ENCODE measurements at places on chromosomes 4 and X.

- no peak for DNase-seq
Observed at GRCh38 chrX:36504625-36505024, 503.5 kb upstream of the FAM47C start.

DNA sequence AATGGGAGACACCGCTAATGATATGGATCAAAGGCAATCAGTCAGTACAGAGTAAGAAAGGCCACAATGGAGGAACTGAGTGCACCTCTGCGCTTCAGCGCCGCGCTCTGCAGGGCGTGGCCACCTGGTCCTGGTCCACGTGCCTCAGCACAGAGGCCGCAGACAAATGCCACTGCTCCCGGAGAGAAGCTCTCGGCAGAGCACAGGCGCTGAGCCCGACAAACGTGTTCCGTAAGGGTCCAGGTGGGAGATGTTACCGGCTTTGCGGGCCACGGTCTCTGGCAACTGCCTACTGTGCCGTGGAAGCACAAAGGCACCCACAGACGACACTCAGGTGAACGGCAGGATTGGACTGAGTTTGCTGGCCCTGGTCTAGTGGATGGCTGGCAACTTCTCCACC lies 68.9 kb downstream of the ACOX3 start:
- no peak for DNase-seq

GRCh38 chrX:17616936-17617335 lies 120.4 kb upstream of the SCML1 start:
- no peak for DNase-seq

- DNase-seq, result no peak
Observed at GRCh38 chrX:46630141-46630540, 56.6 kb downstream of the CHST7 start.

DNA sequence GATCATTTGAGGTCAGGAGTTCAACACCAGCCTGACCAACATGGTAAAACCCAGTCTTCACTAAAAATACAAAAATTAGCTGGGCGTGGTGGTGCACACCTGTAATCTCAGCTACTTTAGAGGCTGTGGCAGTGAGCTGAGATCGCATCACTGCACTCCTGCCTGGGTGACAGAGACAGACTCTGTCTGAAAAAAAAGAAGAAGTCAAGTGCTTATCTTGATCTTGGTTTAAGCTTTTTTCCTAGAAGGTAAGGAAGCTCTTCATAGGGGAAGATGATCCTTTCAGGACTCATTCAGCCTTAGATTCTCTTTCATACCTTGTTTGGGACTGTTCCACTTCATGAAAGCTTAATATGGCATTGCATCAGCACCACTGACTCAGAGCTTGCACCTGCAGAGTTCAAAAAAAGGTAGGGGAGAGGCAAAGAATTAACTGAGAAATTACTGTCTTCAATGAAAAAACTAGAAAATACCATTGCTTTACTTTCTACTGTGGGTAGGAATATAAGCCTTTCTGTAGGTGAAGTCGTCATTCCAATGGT lies 70.8 kb upstream of the EPGN start:
- DNase-seq, result no peak

DNA sequence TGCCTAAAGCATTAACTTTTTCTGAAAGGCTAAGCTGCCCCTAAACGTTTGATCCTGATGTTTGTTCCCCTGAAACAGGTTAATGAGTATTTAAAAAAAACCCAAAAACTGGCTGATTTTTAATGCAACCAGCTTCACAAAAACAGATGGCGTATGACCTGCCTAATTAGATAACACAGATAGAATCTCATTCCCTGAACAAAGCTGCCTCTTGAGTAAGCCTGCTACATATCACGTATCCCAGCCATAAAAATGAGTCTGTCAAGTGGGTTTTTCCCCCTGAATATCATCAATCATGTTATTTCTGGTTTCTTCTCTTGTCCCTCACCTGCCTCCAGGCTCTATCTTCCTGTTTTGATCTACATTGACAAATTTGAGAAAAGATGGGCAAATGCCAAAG lies 154.2 kb upstream of the FAM9B start:
- no peak for DNase-seq

- DNase-seq, result no peak
Observed at GRCh38 chr4:30920043-30920442, 199.9 kb downstream of the PCDH7 start.

GRCh38 chrX:52422884-52423283 lies 54.1 kb downstream of the XAGE2 start:
- DNase-seq, result no peak

- no peak for DNase-seq
Observed at GRCh38 chr4:182593864-182594263, 323.3 kb downstream of the DCTD start.

DNA sequence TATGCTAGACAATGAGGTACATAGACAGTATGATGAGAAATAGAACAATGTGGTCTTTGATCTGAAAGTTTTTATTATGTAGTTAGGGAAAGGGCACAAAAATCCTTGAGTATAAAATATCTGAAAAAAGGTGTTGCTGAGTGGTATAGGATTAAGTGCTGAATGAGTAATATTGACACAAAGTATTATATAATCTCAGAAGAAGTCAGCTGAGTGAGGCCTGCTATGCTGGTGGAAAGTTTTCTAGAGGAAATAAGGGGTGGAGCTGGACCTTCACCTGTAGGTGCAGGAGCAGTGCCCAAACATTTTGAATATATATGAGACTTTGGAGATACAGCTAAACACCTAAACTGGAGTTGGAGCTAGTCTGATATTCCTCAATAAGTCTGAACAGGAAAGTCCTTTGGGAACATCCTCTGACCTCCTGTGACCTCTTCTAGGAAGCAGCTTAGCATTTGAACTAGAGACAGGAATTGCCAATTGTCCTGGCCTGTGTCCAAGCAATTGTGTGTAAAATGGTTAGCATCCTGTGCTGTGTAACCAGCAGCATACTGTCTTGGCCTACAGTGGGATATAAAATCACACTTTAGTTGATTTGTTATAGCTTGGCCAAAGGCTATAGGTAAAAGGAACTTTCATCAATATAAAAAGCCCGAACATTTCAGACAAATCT lies 285.3 kb downstream of the ANKRD50 start:
- DNase-seq, result no peak

GRCh38 chr4:73608689-73609594 lies 11.3 kb downstream of the RASSF6 start:
- no peak for DNase-seq

DNA sequence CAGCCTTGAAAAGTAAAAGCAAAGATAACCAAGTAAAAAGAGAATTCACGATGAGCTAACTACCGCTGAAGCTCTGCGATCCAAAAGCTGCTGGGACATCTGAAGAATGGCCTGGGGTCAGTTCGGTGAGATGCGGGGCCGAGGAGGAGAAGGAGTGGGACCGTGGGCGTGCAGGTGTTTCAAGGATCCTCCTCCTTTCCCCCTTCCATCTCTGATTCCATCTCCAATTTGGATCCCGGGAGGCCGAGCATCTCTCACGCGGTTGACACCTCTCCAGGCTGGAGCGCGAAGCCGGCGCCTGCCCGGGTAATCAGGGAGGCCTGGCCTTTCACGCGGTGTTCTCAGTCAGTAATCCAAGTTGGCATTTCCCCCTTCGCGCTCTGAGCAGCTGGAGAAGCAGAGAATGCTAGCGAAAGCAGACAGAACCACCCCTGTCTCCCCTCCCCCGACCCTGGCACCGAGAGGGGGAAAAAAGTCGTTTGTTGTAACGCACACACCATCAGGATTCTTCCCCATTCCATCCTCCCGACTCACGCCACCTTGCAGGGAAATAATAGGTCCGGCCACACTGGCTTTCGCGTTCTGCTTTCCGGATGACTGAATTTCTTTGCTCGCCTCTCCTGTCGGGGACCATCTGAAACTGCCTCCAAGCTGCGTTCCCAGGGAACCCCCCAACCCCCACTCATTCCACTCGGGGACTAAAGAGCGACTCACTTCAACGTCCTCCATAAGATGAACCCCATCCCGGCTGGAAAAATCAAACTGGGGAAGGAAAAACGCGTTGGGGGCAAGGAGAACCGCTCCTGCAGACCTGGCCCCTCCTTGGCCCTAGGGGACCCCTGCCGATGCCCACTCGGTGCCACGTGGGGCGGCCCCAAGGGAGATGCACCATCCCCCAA lies 6.5 kb downstream of the NEUROG2 start:
- no peak for DNase-seq

GRCh38 chrX:103817502-103817901 lies 14.6 kb downstream of the RAB9B start:
- DNase-seq, result peak; percentile 20

- DNase-seq, result no peak
Observed at GRCh38 chrX:120697053-120697452, 67.2 kb upstream of the C1GALT1C1 start.

DNA sequence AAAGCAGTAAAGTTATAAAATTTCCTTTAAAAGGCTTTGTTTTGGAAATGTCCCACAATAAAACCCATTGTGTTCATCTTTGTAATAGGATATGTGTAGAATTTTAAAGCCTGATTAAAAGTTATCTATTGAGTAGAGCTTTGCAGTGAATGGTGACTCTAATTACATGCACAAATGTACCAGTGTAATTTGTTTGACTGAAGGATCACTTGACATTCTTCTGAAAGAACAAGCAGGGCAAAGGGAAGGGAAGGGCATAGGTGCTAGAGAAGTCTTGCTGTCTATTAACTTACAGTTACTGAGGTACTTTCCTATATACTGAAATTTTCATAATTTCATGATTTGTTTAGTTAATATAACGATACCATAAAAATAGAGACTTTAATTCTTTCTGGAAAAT lies 70.8 kb downstream of the STIM2 start:
- DNase-seq, result no peak

DNA sequence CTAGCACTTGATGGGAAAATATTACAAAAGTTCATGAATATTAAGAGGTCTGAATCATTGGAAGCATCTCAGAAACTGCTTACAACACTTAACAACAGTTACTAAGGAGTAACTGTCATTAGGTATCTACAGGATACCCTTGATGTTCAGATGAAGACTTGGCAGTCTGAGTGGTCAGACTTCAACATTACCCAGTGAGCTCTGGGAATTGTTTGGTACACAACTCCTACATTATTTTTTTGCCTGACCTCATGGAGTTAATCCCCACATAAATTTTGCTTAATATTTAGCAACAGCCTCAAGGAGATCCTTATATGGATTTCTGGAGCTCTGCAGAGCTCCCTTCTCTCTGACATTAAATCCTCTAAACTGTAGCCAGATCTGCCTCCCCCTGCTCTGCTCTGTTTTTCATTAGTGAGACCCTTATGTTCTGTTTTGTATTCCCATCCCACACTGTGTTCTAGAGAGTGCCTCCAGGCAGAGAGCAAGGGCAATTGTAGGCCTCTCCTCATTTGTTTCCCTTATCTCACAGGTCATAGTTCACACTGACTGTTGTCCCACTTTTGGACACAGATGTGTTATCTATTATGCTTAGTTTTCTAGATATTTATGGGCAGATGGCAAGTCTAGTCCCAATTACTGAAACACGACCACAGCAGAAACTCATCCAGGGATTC lies 368.8 kb downstream of the GASK1B start:
- DNase-seq, result no peak

DNA sequence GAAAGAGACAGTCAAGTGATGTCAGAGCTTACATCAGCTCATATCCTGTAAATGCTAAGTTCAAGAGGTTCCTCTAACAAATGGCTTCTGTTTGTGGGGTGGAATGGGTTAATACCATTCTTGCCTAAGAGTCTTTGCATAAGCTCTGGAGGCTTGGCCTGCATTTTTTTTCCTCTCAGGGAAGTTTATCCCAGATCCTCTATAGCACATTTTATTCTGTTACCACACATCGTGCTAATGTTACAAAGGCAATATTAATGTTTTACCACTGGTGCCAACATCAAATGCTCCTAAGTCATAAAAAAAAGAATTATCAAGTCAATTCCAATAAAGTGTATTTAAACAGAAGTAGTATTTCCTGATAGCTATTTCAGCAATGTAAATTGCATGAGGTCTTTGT lies 2.9 kb upstream of the ADH6 start:
- peak; percentile 61 for DNase-seq

DNA sequence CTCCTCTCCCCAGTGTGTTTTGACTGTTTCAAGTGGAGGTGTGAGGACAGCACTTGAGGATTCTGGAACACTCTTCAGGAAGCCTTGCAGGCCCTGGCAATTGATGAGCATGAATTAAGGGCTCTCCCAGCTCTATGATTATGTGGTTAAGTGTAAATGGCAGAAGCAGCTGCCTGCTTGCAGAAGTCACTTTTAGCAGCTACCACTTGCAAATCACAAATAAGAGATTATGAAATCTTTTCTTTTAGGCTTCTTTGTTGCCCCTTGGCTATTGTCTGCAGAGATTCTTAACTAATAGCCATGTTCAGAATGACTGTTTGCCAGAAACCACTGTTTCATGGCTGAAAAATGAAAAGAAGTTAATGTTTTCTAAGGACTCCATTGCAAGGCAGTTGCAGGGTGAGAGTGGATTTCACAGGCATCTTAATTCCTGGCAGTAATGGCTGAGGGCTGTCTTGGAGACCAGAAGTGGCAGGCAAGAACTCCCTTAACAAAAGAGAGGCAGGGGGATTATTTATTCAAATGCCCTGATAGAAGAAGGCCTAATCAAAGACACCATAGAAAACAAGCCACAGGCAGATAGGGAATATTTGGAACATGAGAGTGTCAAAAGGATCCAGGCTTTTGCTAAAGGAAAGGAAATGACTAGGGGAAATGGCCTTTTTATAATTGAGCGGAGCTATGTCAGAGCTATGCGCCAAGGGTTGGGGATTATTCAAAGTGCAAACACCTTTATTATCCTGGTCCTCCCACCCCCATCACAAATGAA lies 8.3 kb upstream of the HOPX start:
- DNase-seq, result no peak

- DNase-seq, result peak; percentile 21
Observed at GRCh38 chrX:57137501-57137900, 304 bp upstream of the SPIN2A start.

DNA sequence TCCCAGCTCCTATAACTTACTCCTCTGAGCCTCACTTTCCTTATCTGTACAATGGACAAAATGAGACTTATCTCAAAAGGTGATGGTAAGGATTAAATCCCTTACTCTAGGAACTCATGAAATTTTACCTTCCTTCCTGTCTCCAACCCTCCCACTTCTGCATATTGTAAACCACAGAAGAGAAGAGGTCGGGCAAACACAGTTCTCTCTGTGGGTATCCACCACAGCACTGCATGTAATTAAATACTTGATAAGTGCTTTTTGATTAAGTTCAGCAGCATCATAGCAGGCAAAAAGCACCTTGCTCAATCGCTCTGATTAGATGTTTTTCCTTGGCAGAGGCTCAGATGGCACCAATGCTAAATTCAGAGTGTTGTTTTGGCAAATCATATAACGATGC lies 17.3 kb upstream of the TMEM192 start:
- DNase-seq, result no peak

GRCh38 chr4:15868111-15868510 lies 70.4 kb downstream of the FGFBP1 start:
- no peak for DNase-seq

- DNase-seq, result no peak
Observed at GRCh38 chrX:115462406-115462805, 98.6 kb upstream of the PLS3 start.

- DNase-seq, result no peak
Observed at GRCh38 chr4:89285745-89286144, 21.9 kb downstream of the GPRIN3 start.

GRCh38 chrX:153539171-153539978 lies 21.9 kb downstream of the ATP2B3 start:
- peak; percentile 25 for DNase-seq

Measured in right lung (tissue), 10 donors.